ENCODE measurements at places on chromosomes 7 and 10.

DNA sequence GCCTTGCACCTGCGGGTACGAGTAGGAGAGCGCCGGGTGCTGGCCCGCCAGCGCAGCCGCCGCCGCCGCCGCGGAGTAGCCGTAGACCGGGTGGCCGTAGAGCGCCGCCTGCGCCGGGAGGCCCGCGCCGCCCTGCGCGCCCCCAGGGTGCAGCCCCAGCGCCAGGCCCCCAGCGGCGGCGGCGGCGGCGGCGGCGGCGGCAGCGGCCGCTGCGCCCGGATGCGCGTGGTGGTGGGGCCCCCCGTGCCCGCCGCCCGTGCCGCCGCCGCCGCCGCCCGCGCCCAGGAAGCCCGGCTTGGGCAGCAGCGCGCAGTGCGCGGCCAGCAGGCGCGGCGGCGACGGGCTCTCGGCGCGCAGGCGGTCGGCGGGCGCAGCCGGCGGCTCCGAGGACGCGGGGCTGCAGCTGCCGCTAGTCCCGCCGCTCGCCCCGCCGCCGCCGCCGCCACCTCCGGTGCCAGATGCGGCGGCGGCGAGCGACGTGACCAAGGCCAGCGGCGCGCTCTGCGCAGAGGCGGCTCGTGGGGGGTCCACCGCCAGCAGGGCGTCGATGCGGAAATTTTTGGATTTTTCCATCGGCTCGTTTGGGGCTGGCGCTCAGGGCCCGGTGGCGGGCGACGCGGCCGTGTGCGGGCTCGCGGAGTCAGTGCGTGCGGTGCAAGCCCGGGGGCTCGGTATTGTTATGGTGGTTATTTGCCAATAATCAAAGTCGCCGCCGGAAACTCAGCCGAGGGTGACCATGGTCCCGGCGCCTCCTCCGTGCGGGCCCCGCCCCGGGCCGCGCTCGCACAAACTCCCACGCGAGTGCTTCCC is 480 bp downstream of the MNX1 start:
- DNase-seq, result no peak

GRCh38 chr10:79304479-79305087 is 42.7 kb upstream of the PPIF start:
- DNase-seq, result no peak

DNA sequence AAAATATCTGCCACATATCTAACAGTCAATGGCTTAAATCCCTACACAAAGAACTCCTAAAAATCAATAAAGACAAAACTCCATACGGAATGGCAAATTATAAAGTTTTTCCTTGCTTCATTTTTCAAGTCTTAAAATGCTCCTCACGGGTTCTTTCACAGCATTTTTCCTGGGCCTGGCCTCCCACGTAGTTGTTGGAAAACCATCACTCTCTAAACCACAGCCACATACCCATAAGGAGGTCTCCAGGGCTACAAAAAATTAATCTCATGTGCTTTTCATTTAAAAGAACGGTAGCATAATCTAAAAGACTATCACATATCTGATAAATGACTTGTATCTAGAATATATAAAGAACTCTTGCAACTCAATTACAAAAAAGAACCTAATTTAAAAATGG is 2.9 kb downstream of the COA1 start:
- no peak for DNase-seq

GRCh38 chr10:118181021-118181420 is 134.3 kb upstream of the RAB11FIP2 start:
- DNase-seq, result no peak

GRCh38 chr10:55495555-55495954 is 694.5 kb upstream of the PCDH15 start:
- no peak for DNase-seq

GRCh38 chr7:85820702-85821443 is 634.0 kb upstream of the SEMA3D start:
- no peak for DNase-seq

- no peak for DNase-seq
Observed at GRCh38 chr7:121214657-121215056, 114.1 kb upstream of the WNT16 start.

- DNase-seq, result no peak
Observed at GRCh38 chr7:66376264-66376945, 171.3 kb downstream of the TPST1 start.

GRCh38 chr7:155291045-155291530 is 6.6 kb upstream of the INSIG1 start:
- DNase-seq, result no peak

- no peak for DNase-seq
Observed at GRCh38 chr7:131374821-131375220, 47.1 kb downstream of the MKLN1 start.

GRCh38 chr7:23291957-23292560 is 7.1 kb upstream of the MALSU1 start:
- DNase-seq, result no peak

GRCh38 chr10:55629793-55630490 is 731.1 kb downstream of the ZWINT start:
- DNase-seq, result no peak

GRCh38 chr7:23372611-23373010 is 73.5 kb downstream of the MALSU1 start:
- no peak for DNase-seq

GRCh38 chr10:12487366-12487765 is 138.0 kb downstream of the CAMK1D start:
- no peak for DNase-seq

DNA sequence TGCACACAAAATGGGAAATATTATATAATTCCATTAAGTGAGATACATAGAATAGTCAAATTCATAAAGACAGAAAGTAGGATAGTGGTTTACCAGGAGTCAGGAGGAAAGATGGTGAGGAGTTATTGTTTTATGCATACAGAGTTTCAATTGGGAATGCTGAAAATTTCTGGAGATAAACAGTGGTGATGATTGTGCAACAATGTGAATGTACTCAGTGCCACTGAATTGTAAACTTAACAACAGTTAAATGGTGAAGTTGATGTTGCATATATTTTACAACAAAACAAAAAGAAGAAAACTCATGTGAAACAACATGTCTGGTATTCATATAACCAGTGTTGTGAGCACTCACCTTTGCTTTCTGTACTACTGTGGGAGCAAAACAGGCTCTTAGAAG is 168.9 kb upstream of the TEX47 start:
- no peak for DNase-seq

DNA sequence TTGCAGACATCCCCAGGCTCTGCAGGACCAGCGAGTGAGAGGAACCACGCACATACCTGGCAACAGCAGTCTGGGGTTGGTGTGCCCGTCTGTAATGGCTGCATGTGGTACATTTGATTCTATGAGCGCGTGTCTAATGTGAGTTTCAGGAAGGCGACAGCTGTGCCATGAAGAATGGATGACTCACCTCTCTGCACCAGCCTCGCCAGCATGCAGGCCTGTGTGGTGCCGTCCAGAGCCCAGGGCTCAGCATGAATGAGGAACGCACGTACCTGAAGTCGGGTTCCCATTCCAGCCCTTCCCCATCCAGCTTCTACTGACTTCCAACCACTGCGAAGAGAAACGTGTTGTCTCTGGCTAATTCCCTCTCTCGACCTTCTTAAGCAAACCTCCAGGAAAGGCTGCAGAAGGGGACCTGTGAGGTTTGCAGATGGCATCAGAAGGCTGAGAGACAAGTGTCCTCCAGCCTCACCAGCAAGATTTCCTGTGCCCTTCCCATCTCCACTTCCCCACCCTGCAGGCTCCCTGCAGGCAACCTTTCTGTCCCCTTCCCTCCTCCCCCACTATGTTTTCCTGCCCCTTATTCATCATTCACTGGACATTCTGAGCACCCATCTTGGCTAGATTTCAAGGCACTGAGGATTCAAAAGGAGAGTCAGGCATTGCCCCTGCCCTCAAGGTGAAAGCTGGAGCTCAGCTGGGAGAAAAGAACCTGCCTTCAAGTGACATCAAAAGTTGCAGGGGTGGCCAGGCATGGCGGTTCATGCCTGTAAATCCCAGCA is 54.3 kb downstream of the ASB13 start:
- no peak for DNase-seq

DNA sequence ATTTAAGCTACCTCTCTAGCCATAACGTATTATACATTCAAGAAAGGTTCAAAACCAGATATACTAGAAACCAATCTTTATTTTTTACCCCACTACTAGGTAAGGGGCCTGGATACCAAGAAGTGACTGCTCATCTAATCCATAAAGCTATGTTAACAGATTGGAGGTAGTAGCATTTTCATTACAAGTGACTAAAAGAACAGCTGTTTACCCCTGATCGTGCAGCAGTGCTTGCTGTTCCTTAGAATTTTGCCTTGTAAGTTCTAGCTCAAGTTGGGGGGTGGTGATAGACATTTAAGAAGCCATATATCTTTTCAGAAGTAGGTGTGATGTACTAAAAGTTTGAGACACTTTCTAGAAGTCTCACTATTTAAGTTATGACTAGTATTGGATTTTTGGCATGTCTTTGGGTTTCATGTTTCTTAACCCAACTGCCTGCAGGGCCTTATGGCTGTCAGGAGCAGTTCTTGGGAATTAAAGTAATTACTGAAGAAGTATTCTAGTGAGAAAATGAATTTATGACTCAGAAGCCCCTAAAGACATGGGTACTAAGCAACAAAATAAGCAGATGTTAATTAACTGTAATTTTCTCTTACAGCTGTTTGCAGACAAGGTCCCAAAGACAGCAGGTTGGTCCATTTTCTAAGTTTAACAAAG is 2.3 kb downstream of the PPIA start:
- DNase-seq, result no peak

DNA sequence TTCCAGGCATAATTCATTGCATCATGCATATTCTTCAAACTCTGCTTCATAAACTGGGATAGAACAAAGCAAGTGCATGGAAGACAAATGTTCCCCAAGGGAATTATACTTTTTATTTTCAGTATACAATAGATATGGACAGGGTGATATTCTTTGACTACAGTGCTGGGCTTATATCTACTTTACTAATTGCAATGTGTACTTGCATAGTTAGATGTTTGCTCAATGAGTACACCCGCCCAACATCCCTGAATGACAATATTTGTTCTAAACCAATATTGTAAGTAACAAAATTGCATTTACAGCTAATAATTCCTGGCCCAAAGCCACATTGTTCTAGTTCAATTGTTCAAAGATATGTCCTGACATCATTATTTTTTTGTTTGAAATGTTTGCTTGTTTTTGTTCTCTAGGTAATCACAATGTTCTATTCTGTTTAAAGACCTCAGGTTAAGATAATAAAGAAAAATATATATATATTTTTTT is 171.4 kb downstream of the PTN start:
- DNase-seq, result no peak

DNA sequence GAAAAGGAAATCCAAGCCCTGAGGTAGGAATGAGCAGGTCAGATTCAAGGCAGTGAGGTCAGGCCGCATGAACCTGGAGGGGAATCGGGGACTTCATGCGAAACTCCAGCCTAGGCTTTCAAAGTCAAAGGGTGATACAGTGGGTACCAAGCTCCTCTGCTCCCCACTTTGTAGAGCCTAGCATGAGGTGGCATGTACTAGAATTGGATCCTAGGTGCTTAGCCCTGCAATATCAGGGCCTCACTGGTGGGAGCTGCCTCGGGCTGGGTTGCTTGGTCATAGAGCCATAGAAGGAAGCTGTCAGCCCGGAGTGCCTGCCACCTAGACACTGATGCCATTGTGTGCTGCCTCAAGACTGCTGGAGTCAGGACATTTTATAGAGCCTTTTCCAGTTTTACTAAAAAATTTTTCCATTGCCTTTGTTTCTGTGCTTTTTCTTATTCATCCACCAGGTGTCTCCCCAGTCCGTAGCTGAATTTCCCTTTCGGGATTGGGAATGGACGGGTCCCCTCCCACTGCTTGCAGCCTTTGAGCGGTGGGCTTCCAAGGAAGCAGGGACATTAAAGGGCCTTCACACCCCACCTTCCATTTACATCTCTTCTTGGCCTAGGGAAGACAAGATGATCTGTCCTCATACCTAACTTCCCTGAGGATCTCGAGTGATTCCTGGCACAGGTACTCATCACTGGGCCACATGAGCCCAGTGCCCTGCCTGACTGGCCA is 5.5 kb upstream of the LZTS2 start:
- no peak for DNase-seq

GRCh38 chr10:132011024-132011423 is 29.3 kb upstream of the BNIP3 start:
- DNase-seq, result no peak

- DNase-seq, result no peak
Observed at GRCh38 chr10:113917636-113918035, 63.2 kb downstream of the NHLRC2 start.

GRCh38 chr10:13660551-13660920 is 73.8 kb downstream of the PRPF18 start:
- DNase-seq, result no peak

DNA sequence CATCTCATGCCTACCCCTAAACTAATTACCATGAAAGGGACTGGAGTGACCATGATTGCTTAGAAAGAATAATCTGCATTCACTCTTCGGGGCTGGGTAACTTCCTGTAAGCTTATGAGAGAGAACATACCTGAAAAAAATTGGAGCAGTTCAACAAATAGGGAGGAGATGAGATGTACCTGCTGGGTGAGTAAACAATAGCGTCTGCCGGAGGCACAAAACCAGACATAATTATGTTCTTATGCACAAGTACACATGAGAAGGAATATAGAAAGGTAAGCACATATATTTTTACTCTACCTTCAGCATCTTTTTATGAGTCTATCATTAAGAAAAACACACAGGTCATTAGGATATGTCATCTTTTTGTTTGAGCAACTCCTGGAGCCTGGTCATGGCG is 224.6 kb upstream of the FERD3L start:
- DNase-seq, result no peak

DNA sequence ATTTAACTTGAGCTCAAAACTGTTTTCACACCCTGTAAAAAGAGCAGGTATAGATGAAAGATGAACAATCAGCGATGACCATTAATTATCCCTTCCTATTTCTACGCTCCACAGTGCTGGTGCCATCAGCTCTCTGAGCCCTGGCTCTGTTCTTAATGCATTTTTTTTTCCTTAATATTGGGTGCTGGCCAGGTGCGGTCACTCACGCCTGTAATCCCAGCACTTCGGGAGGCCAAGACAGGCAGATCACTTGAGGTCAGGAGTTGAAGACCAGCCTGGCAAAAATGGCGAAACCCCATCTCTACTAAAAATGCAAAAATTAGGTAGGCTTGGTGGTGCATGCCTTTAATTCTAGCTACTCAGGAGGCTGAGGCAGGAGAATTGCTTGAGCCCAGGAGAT is 4.2 kb downstream of the STEAP4 start:
- DNase-seq, result no peak

DNA sequence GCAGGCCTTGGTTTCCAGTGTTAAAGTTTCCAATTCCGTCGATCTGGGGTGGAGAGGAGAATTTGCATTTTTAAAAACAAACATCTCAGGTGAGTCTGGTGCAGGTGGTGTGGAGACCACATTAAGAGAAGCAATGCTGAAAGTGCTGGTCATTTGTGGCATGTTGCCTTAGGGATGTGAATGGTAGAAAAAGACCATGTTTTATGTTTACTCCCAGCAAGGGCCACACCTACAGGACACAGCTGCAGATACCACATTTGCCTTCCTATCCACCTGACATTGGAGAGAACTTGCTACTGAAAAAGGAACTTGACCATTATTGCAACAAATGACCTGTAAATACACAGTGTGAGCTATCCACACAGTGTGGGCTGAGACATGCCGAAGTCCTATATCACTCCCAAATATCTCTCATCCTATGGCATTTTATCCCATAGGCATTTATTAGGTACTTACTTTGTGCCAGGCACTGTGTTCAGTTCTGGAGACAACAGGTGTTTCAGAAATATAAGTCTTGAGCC is 183.1 kb downstream of the NRP1 start:
- DNase-seq, result no peak
